ENCODE measurements at places on chromosomes 3 and 15.

DNA sequence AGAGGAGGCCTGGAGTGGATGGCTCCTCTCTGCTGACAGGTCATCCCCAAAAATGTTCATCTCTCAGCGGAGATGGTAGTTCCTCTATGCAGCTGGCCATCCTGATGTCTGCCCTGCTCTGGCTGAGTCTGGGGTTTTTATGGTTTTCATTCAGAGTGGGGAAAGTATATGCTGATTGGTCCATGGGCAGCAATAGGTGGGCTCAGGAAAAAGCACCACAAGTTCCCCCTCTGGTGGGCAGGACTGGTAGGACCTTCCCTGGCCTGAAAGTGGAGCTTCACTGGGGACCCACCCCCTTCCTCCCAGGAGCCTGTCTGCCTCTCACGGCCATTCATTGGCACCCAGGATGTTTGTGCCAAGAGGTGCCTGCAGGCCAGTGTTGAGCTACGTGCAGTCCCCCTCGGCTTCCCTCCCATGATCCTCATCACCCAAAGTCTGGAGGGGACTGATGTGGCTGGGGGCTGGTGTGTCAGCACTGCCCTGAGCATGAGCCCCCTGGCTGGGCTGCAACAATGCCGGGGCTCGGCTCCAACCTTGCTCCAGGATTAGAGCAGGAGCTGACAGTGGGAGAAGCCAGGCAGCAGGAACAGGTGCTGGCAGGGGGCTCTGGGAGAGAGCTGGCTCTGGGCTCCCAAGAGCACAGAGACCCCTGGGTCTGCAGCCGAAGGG is 13.1 kb upstream of the BLOC1S6 start:
- no peak for DNase-seq

DNA sequence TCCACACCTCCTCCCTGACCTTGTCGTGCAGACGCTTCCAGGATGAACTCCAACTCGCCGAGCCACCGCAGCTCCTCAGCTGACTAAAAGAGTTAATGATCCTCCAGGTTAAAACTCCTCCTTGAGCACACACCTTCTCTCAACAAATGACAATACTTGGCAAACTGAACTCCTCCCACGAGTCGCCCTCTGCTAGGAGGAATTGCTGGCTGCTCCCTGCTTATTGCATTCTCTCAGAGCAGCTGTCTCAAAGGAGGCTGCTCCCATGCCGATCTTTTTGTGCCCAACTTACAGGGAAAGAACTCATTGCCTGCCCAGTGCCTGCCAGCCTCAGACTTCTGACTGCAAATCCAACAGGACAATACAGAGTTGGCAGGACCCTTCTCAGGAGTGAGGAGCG is at the start of gene ATP13A4:
TSS of gene ATP13A4 (minus strand) at position 85 of the 400 bp plus-strand sequence. CDS start 96 bp downstream, outside the sequence.
- DNase-seq: no peak

DNA sequence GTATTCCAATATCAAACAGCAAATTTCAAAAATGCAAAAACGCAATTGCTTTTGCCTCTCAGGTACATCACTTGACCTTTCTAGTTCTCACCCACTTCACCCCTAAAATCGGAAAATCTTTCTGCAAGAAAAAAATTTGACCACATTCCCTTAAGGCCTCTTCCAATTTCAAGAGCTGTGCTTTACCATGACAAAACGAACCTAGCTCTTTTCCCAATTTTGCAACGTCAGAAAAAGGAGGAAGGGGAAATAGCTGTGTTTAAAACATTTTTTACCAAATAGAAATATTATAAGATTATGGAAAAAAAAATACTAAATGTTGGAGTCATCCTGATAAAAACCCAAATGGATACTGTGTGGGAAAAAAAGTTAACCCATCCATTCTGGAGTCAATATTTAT is 1.1 kb upstream of the NR2C2 start:
- no peak for DNase-seq

GRCh38 chr3:24510030-24510648 is 15.5 kb upstream of the THRB start:
- DNase-seq: no peak

- DNase-seq: no peak
These were observed 397.6 kb downstream of the GBE1 start for GRCh38 chr3:81363816-81364215.

DNA sequence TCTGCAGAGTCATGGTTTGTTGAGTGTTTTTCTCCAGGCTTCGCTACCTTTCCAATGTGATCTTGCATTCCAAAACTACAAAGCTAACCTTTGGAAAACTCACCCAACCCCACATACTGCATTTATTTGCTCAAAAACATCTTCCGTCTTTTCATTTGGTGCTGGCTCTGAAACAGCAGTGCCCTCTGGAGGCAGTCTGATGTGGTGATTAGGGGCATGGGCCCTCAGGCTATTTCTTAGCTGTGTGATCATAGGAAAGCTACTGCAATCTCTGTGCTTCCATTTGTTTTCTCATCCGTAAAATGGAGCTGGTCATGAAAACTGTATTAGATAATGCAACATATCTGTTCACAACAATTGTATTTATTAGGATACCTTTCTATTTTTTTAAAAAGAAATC is 47.0 kb downstream of the MTHFS start:
- DNase-seq: no peak

- DNase-seq: no peak
These were observed 50.7 kb downstream of the FOXP1 start for GRCh38 chr3:71532639-71533395.

DNA sequence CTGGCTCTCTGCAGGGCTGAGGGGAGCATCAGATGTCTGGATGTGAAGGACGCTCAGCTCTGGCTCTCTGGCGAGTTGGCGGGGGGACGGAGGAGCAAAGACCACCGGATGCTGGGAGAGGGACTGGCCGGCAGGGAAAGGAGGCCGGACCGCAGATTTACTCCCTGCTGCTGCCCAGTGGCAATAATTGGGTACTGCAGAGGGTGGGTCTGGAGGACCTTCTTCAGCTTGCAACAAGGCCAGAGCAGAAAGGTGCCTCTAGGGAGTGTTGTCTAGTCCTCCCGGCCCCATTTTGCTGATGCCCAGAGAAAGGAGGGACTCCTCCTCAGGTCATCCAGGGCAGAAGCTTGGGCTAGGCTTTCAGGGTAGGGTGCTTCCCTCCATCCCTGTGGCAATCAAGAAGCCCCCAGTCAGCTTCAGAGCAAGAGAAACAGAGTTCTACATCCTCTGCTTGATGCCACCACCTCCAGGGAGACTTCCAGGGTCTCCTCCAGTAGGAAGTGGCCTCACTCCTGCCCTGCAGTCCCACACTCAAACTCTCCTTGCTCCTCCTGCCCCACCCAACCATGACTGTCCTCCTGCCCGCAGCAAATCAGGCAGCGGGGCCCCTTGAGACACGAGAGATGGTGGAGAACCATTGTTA is 20.3 kb upstream of the CSPG4 start:
- peak; percentile 48 for DNase-seq

- DNase-seq: no peak
These were observed 11.0 kb downstream of the FGD5 start for GRCh38 chr3:14829811-14830210.

- DNase-seq: no peak
These were observed 13.5 kb downstream of the OR5K3 start for GRCh38 chr3:98404010-98404409.

GRCh38 chr15:39357480-39358268 is 223.2 kb upstream of the THBS1 start:
- no peak for DNase-seq

DNA sequence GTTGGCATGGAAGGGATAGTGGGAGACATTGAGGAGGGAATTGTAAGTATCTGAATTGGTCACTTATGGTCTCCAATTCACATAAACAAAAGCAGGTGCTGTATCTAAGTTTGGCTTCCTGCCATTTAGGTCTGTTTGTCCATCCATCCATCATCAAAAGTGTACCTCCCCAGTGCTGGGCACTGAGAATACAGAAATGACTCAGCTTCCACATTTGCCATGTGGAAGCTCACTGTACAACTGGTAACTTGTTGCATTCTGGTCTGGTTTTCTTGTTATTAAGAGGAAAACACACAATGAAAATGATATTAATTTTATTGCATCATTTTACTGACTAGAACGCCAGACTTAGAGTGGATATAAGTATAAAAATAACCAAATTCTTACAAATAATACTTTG is 30.9 kb upstream of the MUC13 start:
- no peak for DNase-seq

- no peak for DNase-seq
These were observed 59.1 kb upstream of the CDV3 start for GRCh38 chr3:133514418-133514817.

DNA sequence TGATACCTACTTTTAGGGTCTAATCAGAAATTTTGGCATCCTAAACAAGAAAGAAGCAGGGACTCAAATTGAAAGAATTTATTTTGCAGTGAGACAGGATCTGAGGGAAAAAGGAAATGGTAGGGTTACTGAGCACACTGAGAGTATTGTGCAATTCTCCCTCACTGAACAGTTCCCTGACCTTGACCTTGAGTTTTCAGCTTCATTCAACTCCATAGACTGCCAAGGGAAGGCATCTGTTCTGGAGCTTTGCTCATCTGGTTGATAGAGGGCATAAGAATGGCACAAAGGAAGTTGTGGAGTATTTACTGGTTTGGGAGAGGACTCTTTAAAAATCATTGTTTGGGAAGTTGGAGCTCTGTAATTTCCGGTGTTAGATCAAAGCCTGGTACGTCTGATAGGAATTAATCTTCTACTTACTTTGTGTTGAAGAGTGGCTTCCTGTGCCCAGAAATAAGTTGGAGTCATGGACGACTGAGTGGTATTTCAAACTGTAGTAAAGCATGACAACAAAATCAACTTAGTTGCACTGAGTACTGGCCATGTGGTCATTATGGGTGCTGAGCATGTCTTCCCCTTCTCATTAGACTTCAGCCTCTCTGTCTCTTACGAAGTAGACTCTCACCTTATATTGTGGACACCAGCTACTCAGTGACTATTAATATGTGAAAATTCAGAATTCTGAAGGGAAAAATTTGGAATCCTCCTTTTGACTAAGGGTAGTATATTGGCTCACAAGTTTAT is 40.8 kb downstream of the CLDN1 start:
- DNase-seq: no peak

- DNase-seq: no peak
These were observed 70.2 kb upstream of the TRPM1 start for GRCh38 chr15:31171731-31172130.

DNA sequence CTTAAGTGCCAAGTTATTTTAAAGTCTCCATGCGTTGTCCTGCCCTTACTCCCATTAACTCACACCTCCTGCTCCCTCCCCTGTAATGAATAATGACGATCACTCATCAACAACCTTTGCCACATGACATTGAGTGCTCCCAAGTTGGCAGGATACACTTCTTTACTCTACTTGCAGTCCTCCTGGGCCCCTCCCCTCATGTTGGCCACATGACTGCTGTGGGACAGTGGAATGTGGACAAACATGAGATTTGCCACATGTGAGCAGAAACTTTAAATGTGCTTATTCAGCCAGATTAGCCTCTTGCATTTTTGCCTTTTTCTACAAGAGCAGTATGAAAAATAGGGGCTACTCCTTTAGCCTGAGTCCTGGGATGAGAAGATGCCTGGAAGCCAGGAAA is 167.9 kb downstream of the DCLK3 start:
- no peak for DNase-seq

DNA sequence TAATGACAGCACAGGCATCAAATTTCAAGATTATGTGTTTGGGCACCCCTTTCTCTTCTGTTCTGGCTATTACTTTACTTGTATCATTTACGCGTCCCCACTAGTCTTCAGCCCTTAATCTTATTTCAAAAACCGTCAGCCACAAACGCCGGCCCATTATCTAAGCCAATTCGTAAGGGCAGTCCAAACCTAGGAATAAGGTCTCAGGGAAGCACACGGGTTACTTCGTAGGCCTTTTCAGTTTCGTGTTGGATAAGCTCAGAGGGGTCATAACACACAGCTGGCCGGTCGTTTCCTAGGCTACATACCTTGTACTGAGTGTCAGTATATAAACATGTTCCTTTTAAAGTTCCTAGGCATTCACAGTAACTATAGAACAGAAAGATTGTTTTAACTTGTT is 5.1 kb upstream of the DNAAF4 start:
- DNase-seq: no peak

DNA sequence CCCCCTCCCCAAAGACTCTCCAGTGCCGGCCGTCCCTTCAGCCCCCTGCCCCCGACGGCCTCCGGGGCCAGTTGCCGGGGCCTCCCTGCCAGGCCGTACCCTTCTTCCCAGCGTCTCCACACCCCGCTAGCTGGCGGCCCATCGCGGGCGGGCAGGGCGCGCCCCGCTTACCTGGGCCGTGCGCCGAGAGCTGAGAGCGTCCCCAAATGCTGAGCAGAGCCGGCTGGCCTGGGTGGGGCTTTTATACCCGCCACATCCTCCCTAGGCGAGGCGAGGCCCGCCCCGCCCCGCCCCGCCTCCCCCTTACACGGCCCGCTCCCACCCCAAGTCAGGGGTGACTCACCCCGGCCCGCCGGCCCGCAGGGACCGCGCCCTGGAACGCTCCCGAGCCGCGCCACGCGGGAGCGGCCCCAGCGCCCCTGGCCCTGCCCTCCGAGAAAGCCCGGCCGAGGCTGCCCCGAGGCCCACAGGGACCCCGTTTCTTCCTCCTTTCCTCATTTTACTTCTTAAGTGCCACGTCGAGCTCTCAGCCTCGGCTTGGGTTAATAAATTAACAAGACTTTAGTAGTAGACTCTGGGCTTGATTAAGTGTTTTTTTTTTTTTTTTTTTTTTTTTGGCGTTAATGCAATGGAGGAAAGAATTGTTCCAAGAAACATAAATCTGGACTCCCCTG is at the start of gene ANXA2:
TSS of gene ANXA2 (minus strand) at position 215 of the 674 bp plus-strand sequence. CDS start 11,911 bp downstream, outside the sequence.
- DNase-seq: peak; percentile 74

- DNase-seq: no peak
These were observed 16.3 kb downstream of the BHLHE40 start for GRCh38 chr3:4995500-4996053.

GRCh38 chr15:55222588-55222987 is 25.8 kb upstream of the RSL24D1 start:
- no peak for DNase-seq

DNA sequence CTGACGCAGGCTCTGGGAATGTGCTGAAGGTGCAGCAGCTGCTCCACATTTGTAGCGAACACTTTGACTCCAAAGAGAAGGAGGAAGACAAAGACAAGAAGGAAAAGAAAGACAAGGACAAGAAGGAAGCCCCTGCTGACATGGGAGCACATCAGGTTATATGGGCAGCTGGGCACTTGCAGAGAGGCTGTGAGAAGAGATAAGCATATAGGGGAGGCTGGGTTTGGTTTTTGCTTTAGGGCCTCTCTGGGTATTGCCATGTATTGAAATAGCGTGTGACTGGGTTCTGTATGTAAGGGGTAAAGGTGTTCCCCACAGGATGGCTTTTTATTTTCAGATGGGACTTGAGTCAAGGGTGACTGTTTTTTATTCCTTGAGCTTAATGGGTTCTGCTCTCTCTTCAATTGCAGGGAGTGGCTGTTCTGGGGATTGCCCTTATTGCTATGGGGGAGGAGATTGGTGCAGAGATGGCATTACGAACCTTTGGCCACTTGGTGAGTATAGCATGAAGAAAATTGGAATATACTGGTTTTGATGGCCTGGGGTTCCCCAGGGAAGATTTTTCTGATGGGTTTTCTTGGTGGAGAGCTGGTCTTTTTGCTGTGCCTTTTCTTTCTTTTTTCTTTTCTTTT is 7.4 kb downstream of the PSMD2 start:
- DNase-seq: no peak

DNA sequence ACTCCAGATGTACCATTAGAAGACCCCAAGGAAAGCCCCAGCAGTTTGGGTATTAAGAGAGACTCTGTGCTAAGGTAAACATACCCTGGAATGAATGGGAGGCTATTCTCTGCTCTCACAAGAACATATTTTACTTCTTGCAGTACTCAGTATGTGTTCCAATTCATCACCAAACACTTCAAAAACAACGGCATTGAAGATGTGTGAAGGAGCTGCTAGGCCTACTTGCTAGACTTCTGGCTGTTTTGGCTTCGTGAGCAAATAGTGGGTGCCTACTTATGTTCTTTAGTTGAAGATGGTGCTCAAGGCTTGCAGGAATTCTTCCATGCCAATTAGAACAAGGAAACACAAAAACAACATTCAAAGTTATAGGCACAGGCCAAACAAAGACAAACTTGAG is 514.5 kb downstream of the ROBO1 start:
- no peak for DNase-seq

All from stimulated activated CD4-positive, alpha-beta T cell treated with anti-CD3 and anti-CD28 coated beads, Interleukin-2, amount 100 ng/mL, for 48 hours (primary cell).